Osteoblast (primary cell): ENCODE measurements at places on chromosomes 3 and 15.
A peak's percentile ranks its signal among the peaks of the same experiment; 100 is the strongest.

DNA sequence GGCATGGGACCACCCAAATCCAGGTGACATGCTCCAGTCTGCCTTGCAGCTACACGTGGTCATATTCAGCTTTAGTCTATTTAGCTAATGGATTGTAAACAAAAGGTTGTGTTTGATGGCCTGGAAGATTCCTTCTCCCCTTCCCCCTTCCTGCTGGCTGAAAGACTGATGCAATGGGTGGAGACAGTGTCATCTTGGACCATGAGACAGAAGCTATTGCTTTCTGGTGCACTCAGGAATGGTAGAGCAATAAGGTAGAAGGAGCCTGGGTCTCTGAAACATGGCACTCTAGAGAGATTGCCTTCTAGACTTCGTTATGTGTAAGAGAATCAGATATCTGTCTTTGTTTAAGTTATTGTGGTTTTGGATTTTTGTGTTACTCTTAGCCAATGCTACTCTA lies 25.7 kb upstream of the PTX3 start:
- DNase-seq, result no peak

GRCh38 chr15:48318131-48318530 lies 13.1 kb upstream of the DUT start:
- no peak for DNase-seq

GRCh38 chr15:91874992-91875660 lies 21.6 kb downstream of the SLCO3A1 start:
- DNase-seq, result no peak

DNA sequence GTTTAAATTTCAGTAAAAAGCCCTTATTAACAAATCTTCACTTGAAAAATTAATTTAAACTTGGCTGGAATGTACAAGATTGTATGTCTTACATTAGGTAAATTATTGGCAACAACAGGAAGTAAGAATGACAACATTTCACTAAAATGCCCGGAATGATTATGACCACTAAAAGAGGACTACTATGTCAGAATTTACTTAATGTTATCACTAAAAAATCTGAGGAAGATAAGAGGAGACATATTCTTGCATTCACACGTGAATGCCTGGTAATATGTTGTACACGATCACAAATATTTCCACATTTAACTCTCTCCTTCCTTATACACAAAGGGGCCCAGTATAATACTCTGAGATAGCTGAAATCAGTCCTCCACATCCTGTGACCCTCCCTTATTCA lies 29.7 kb downstream of the VGLL3 start:
- no peak for DNase-seq

GRCh38 chr15:57044072-57044702 lies 125.7 kb downstream of the TCF12 start:
- DNase-seq, result no peak

DNA sequence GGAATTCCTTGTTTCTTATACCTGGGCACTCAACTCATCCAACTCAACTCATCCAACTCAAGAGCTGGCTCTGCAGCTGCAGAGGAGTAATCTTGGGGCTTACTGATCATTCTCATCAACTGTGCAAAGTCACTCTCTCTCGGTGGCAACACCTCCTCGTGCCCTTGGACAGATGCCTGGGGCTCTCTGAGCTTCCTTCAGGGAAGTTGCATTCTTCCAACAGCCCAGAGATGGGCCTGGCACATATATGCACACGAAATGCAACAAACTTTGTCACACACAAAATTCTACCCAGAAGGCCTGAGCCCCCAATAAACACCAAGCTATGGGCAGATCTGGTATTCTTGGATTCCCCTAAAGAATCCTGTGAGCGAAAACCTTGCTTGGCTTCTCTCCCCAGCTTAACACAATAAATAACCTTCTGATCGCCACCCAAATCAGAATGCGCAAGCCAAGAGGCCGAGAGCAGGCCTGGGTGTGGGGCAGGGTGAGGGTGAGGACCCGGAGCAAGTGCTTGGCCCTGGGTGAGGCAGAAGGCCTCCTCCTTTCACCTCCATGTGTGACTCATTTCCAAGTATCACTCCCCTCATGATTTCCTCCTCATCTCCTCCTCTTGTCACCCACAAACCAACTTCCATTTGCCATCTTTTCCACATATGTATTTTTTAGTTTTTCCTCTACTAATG lies 15.4 kb downstream of the TGM5 start:
- no peak for DNase-seq

- DNase-seq, result peak; percentile 4
Measured at GRCh38 chr3:110654843-110655502, 416.6 kb upstream of the NECTIN3 start.

GRCh38 chr3:127131424-127132170 lies 61.3 kb upstream of the PRR23E start:
- no peak for DNase-seq

DNA sequence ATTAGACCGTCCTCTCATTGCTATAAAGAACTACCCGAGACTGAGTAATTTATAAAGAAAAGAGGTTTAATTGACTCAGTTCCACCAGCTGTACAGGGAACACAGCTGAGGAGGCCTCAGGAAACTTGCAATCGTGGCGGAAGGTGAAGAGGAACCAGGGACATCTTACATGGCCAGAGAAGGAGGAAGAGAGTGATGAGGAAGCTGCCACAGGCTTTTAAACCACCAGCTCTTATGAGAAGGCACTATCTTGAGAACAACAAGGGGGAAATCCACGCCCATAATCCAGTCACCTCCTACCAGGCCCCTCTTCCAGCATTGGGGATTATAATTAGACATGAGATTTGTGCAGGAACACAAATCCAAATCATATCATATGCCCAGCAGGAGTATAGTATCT lies 138.5 kb downstream of the ALCAM start:
- DNase-seq, result no peak

- DNase-seq, result no peak
Measured at GRCh38 chr3:143237077-143237627, 117.6 kb downstream of the CHST2 start.

- DNase-seq, result no peak
Measured at GRCh38 chr3:36542186-36542585, 161.9 kb downstream of the STAC start.

DNA sequence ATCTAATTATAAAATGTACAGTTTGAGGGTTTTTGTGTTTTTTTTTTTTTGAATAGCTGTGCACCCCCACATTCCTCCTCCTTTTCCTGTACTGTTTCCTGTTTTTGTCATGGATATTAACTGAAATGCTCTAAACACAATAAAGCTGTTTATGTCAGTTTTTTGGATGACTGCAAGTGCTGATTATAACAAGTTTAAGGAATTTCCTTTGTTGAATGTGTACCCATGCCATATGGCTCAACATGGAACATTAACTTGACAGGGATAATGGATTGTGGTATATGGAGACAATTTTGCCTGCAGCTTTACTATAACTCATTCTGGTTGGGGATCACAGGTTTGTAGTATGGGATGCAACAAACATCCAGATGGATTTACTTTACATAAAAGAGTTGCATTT lies 216.4 kb downstream of the TCF12 start:
- DNase-seq, result no peak

DNA sequence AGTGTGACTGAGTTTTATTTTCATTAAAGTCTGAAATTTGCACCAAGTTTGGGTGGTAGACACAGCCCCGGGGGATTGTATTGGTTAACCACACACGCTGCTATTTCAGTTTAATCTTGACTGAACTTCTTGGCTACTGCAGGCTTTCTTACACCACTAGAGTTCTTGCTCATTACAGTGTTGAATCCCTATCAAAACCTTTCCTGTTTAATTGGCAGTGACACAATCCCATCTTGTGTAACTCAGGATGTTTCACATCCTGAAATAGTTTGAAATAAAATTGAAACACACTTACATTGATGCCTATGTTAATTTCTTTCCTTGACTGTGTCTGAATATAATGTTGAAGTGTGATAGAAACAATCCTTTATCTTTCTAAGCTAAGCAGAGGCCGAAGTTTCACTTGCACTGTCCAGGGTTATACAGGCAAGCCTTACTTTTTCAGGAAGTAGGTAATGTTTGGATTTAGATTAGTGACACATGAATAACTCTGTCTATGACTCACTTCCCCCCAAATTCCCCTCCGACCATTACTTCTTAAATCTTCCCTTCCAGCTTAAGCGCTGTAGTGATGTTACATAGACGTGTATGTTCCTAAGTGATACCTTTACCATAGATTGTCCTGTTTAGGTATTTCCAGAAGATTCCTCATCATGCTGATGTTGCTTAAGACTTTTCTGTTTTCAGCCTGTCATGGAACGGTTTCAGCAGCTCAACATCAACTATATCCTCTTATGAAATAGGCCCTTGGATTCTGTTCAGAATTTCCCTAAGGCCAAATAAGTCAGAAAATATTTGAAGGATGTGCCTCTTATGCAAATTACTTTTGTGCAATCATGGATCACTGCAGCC lies 16.8 kb downstream of the ATG7 start:
- peak; percentile 87 for DNase-seq

- DNase-seq, result no peak
Measured at GRCh38 chr15:41562784-41563198, 3.8 kb downstream of the TYRO3 start.

GRCh38 chr3:143363949-143364348 lies 244.4 kb downstream of the CHST2 start:
- no peak for DNase-seq

GRCh38 chr3:74066456-74066855 lies 441.7 kb upstream of the PDZRN3 start:
- no peak for DNase-seq

- no peak for DNase-seq
Measured at GRCh38 chr15:92333709-92334108, 60.0 kb upstream of the ST8SIA2 start.

DNA sequence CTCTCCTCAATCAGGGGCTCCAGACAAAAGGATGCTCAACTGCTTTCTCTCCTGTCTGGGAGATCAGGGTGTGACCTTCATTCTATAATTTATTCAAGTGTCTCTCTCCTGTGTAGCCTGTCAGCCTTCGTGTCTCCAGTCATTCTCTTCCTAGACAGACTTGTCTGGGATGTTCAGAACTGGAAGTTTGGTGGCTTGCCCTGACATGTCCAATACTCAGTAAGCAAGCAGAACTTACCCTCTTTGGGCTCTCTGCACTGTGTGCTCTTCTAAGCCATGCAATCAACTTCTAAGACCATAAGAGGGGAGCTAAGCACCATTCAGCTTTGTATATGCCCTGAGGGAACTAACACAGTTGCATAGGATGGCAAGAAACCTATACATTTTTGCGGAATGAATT lies 14.1 kb downstream of the ACKR2 start:
- no peak for DNase-seq

DNA sequence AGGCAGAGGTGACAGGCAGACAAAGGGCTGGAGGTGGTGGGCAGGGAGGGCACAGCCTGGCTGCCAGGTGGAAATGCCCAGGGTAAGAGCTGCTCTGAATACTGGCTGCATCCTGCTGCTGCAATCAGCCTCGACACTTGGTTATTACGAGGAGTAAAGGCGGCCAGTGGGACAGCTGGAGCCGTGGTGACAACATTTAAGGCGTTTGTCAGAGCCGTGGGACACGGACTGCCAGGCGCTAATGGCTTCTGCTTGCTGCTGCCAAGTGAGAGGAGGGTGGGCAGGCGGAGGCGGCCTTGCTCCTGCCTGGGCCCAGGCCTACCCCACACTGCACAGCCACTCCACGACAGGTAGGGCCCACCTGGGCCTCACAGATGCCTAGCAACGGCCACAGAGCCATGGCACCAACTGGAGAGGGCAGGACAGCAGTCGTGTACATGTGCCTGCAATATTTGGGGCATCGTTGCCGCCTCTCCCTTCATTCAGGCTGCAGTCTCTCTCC lies 49.2 kb upstream of the TMEM115 start:
- no peak for DNase-seq

DNA sequence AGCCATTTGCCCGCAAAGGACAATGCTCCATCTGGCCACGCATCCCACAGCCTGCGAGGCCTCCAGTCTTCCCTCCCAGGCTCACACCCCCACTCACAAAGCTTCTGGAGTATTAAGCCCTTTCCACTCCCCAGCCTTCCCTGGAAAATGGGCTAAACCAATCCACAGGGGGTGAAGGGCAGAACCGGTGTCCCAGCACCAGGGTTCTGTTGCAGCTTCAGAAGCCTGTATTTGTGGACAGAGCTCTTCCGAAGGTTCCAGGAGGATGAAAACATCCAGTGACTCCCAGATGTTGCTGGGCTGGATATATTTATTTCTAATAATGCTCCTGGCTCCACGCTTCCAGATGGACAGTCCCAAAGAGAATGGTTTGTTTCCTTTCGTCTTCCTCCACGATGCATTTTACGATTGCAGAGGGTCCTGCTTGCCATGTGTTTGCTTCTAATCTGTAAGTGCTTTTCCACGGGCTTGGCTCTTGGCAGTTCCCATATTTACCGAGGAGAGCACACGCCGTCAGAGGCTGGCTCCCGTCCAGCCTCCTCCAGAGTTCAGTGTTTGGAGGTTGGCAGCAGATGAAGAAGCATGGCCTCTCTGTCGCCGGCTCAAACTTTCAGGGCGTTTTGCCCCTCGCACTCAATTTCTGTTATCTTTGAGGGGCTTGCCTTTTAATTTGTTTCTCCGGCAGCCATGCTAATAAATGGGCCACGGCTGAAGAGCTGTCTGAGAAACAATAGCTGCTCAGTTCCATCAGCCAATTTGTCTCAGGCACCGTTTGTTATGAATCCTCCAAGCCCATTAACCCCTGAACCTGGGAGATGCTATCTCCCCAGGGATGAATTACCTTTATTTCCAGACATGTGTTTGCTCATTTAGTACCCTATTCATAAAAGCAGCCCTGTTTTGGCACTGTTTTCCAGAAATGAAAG lies 367.9 kb upstream of the PROK2 start:
- DNase-seq, result peak; percentile 72

DNA sequence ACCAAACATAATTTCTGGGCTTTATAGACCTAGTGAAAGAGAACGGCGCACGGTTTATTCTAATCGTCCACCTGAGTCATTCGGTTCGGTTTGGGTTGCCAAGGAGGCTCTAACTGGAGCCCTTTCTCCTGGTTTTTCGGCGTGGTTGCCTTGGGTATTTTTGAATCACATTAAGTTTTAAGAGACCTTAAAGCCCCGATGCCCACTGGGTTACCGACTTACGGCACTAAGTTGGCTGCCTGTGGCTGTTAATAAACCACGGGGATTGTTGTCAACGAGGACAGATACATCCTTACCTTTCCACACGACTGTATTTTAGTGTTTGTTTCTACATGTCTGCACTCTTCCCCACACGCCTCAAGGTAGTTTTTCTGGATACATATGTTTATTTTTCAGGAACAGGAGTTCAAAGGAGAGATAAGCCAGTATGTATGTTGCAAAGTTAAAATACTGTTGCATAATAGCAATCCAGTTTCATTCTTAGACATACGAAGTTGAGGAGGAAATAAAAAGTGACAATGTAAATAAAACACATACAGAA lies 1.2 kb upstream of the ANP32A start:
- peak; percentile 73 for DNase-seq

DNA sequence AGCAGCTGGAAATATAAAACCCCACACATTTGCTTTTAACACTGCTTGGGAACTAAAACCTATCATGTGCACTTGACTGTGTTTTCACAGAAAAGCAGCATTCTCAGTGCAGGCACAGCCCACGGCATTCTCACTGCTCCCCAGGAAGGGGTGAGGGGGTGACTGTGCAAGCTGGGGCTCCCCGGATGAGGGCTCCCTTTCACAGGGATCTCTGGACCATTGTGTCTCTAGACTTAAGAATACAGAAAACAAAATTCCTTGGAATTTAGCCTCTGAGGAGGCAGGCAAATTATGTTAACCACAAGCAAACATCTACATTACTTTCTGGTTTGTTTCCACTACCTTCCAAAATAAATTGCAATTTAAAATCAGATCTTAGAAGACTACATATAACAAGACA lies 100.3 kb downstream of the FSIP1 start:
- no peak for DNase-seq

GRCh38 chr3:55964491-55964985 lies 477.4 kb upstream of the WNT5A start:
- no peak for DNase-seq
